HCT116 (cell line): ENCODE measurements at places on chromosomes 6 and 20. TPM values are rescaled to one million over a fixed set of nuclear protein-coding genes. Genes with fewer than 3 reads are reported as not detected.

MTHFD1L gene
- total RNA-seq = 127 TPM

MMP24 gene
- not detected for total RNA-seq

COL12A1 gene
- total RNA-seq = 23.5 TPM

HACE1 gene
- 10.9 TPM for total RNA-seq

LINC00237 gene
- not detected for total RNA-seq

TINAG gene
- total RNA-seq = not detected

SLC26A8 gene
- total RNA-seq = not detected

ELOVL4 gene
- not detected for total RNA-seq

ACOT13 gene
- total RNA-seq = 33.5 TPM

DNA sequence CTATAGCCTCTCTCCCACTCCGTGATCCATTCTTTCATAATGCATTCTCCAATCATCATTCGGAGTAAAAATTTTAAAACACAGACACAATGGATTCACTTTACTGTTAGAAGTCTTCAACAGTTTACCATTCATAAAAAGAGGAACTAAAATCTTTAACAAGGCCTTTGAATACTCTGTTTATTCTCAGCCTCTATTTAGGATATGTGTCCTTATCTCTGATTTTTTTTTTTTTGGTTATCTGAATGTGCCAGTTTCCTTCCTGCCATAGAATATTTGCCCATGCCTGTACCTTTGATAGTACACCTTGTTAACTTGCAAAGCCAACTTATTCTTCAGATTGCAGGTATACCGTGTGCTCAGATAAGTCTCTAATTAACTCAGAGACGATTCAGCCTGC is 11.1 kb downstream of the CRISP1 start:
- no peak overlapping the region for H3K27ac ChIP-seq
- no peak for DNase-seq
- H3K4me1 ChIP-seq = no peaks in the 10 kb centered on the region
- no peaks in the 10 kb centered on the region for H3K36me3 ChIP-seq
- H3K27me3 ChIP-seq = no peaks in the 10 kb centered on the region

- no peak for DNase-seq
- no peak overlapping the region for H3K4me3 ChIP-seq
- no peak overlapping the region for H3K27ac ChIP-seq
Measured at GRCh38 chr20:7015257-7015656, 247.8 kb downstream of the BMP2 start.

DNA sequence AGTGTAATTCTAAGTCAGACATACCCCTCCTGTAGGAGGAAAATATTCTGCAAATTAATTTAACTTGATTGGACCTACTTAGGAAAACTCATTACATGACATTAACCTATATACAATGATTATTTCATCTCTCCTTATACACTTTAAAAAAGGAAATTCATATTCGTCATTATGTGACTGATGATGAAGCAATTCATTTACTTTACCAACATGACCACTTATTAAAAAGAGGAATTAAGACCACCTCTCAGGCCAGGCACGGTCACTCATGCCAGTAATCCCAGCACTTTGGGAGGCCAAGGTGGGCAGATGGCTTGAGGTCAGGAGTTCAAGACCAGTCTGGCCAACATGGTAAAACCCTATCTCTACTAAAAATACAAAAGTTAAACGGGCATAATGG is 11.6 kb downstream of the AKIRIN2 start:
- peaks cover 2% of the 10 kb centered on the region; the same call in 1 of the 2 replicates for H3K4me1 ChIP-seq
- no peaks in the 10 kb centered on the region for H3K27me3 ChIP-seq
- no peak overlapping the region for H3K4me3 ChIP-seq
- DNase-seq = no peak
- H3K27ac ChIP-seq = no peak overlapping the region

- no peaks in the 10 kb centered on the region for H3K27me3 ChIP-seq
- no peak overlapping the region for H3K4me3 ChIP-seq
- H3K36me3 ChIP-seq = no peaks in the 10 kb centered on the region
Measured at GRCh38 chr6:71965404-71965803, 79.1 kb downstream of the RIMS1 start.

DNA sequence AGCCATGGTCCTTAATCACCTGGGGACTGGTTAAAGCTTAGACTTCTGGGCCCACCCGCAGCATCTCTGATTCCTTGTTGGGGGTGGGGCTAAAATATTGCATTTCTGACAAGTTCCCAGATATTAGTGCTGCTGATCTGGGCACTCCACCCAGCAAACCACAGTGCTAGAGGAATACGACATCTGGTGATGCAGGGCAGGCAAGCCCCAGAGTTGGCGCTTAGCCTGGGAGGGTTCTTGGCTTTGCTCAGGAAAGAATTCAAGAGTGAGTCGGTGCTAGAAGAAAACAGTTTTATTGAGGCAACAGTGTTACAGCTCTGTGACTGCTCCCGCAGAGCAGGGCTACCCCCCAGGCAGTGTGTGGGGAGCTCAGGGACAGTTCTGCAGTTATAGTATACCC is 210.7 kb downstream of the TFAP2C start:
- DNase-seq = no peak
- H3K27ac ChIP-seq = no peak overlapping the region
- H3K4me1 ChIP-seq = no peaks in the 10 kb centered on the region
- no peaks in the 10 kb centered on the region for H3K36me3 ChIP-seq
- no peak overlapping the region for H3K4me3 ChIP-seq
- H3K27me3 ChIP-seq = peaks cover 41% of the 10 kb centered on the region

DNA sequence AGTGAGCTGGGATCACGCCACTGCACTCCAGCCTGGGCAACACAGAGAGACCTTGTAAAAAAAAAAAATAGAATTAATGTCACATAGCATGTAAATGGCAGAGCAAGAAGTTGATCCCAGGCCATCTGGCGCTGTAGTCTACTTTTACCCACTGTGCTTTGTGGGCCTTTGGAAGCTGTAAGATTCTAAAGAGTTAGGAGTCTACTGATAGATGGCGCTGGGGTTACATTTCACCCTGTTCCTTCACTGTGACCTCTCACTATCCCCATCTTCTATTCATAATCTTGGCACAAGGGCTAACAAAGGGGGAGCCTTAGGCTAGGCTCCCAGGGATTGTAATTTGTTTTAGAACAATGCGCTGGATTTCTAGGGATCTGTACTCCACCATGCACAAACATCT is 24.4 kb downstream of the SIRPD start:
- H3K4me1 ChIP-seq = no peaks in the 10 kb centered on the region
- H3K27me3 ChIP-seq = no peaks in the 10 kb centered on the region
- H3K36me3 ChIP-seq = no peaks in the 10 kb centered on the region
- H3K27ac ChIP-seq = no peak overlapping the region
- DNase-seq = no peak
- H3K4me3 ChIP-seq = no peak overlapping the region

DNA sequence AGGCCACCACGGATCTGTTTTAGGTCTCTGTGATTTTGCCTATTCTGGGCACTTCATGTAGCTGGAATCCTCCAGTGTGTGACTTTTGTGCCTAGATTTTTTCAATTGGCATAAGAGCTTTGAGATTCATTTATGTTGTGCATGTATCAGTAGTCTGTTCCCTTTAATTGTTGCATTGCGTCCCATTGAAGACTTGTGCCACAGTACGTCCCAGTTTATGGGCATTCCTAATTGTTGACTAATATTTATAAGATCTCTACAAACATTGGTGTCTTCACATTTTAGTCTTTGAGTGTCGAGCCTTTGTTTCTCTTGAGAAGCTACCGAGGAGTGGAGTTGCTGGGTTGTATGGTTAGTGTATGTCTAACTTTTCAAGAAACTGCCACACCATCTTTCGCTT is 704 bp upstream of the FAM210B start:
- no peak for DNase-seq
- H3K36me3 ChIP-seq = no peaks in the 10 kb centered on the region
- H3K27me3 ChIP-seq = no peaks in the 10 kb centered on the region
- H3K4me1 ChIP-seq = peaks cover 21% of the 10 kb centered on the region
- no peak overlapping the region for H3K4me3 ChIP-seq

DNA sequence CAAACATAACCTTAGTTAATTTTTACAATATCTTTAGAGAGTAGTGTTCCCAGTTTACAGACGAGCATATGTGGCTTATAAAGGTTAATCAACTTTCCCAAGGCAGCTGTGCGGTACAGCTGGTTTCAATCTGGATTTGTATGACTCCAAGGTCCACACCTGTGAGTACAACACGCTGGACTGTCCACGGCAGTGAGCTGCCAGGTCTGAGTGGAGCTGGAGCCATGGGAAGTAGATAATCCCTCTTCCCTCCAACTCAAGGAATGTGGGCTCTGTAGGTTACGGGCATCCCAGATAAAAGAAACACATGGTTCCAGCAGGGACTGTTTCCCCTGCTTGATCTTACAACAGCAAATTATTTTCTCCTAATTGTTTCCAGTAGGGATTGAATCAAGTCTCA is 102.2 kb downstream of the SOD2 start:
- H3K27ac ChIP-seq = no peak overlapping the region
- H3K36me3 ChIP-seq = no peaks in the 10 kb centered on the region
- H3K4me3 ChIP-seq = no peak overlapping the region
- peaks cover 17% of the 10 kb centered on the region for H3K4me1 ChIP-seq
- no peak for DNase-seq

DNA sequence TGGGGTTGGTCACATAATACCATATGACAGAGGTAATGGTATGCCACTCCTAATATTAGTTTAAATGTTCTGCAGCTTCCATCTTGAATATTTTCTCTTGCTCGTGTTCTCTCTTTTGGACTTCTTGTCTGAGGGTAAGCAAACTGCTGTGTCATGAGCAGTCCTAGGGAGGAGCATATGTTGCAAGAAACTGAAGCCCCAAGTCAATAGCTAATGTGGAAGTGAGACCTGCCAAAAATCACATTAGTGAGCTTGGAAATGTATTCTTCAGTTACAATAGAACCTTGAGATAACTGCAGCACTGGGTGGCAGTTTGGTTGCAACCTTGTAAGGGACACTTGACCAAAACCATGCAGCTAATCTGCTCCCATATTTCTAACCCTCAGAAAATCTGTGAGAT is 178.2 kb upstream of the IMPG1 start:
- H3K36me3 ChIP-seq = no peaks in the 10 kb centered on the region
- H3K4me3 ChIP-seq = no peak overlapping the region
- no peaks in the 10 kb centered on the region for H3K27me3 ChIP-seq
- H3K27ac ChIP-seq = no peak overlapping the region
- H3K4me1 ChIP-seq = no peaks in the 10 kb centered on the region
- DNase-seq = no peak

GRCh38 chr6:134662077-134662700 is 287.7 kb downstream of the ALDH8A1 start:
- H3K27ac ChIP-seq = no peak overlapping the region
- H3K4me3 ChIP-seq = no peak overlapping the region
- no peak for DNase-seq
- no peaks in the 10 kb centered on the region for H3K4me1 ChIP-seq
- no peaks in the 10 kb centered on the region for H3K27me3 ChIP-seq

DNA sequence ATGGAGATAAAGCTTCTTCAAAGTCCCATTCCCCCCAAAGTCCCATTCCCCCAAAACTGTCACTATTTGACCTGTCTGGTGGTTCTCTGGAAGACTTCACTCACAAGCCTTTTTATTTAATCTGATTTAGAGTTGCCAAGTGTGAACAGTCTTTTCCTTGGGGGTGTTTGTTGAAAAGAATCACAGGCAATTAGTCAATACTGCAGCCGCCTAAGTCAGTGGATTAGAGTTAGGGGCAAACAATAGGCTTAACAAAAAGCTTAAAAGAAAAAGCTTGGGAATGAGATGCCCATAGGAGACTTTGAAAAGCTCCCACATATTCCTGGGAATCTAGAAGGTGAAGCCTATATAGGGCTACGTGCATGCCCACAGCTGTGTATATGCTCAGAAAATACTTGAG is 8.0 kb upstream of the RIPOR2 start:
- no peak overlapping the region for H3K27ac ChIP-seq
- DNase-seq = no peak
- no peaks in the 10 kb centered on the region for H3K4me1 ChIP-seq
- H3K4me3 ChIP-seq = no peak overlapping the region
- H3K27me3 ChIP-seq = no peaks in the 10 kb centered on the region

DNA sequence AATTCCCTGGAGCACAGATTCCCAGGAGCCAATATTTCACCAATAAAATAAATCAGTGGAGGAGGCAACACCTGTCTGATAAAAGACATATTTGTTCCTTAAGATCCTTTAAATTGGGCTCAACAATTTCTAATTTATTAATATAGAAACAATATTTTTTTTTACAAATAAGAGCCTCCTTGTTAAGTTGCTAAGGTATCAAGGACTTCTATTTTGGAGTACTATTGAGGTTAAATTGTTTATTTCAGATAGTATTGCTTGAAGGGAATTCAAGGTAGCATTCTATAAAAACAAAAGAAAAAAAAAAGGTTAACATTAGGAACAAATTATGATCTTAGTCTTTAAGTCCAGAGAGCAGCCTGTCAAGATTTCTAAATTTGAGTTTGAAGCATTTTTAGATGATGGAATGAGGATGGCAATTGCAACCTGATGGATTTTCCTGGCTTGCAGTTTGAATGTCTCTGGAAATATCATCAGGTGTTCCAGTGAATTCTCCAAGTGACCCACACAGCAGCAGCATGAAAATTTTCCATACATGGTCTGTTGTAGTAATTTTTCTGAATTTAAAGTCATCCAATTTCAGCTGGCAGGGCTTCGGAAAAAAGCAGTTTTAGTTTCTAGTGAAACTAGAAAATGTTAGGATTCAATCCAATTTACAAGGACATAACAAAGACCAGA is 19.3 kb upstream of the NCR2 start:
- H3K27me3 ChIP-seq = peaks cover 48% of the 10 kb centered on the region
- no peaks in the 10 kb centered on the region for H3K36me3 ChIP-seq
- DNase-seq = no peak
- H3K4me3 ChIP-seq = no peak overlapping the region
- H3K4me1 ChIP-seq = peaks cover 8% of the 10 kb centered on the region

DNA sequence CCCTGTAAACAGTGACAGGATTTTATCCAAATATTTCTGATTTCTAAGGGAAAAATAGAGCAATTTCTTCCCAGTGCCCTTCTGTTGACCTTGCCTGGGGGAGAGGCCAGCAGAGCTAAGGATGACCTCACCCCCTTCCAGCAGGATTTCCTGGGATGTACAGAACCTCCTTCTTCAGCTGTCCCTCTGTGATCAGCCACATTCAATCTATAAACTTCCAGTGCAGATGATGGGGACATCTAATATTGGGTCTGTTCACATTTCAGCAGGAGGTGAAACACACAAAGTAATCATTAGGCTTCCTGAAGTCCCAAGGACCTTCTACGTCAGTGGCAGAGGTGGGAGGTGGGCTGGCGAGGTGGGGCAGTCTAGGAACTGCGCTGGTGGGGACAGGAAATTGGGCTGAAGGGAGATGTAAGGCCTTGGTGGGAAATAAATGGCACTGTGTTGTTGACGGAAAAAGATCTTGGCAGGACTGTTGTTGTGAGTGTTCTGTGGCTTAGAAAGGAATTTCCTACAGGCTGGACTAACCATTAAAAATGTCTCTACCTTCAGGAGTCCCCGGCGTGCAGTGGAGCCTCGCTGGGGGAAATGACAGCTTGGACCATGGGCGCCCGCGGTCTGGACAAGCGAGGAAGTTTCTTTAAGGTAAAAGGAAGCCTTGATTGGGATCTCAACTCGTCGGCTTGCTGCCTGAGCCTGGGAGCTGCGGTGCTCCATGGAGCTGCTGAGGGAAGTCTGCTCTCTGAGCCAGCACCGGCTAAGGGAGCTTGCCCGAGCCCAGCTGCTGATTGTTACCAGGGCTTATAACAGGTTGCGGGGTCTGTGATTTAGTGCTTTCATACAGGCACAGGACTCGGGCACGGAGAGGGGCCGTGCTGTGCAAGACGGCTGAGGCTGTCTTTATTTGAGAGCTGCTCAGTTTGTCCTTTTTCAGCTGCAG is 127.9 kb upstream of the NAA20 start:
- no peaks in the 10 kb centered on the region for H3K27me3 ChIP-seq
- H3K36me3 ChIP-seq = no peaks in the 10 kb centered on the region
- peaks cover 16% of the 10 kb centered on the region for H3K4me1 ChIP-seq
- no peak overlapping the region for H3K27ac ChIP-seq
